ENCODE measurements at places on chromosomes 1 and 21.

DNA sequence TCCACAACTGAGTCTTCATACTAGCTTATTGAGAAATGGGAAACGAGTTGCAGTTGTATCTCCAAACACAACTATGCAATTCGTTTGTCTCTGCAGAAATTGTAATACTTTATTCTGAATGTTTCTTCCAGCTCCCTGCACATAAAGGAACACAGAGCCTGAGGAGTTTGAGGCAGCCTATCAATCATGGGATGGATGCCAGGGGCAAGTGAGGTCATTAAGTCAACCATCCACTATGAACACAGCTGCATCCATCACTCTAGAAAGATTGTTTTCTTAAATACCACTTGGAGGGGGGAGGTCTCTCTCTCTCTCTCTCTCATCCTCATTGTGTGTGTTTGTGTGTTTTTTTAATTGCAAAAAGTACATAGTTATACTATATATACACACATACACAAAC is 2.9 kb upstream of the PSMB2 start:
- peak; percentile 85 for DNase-seq

DNA sequence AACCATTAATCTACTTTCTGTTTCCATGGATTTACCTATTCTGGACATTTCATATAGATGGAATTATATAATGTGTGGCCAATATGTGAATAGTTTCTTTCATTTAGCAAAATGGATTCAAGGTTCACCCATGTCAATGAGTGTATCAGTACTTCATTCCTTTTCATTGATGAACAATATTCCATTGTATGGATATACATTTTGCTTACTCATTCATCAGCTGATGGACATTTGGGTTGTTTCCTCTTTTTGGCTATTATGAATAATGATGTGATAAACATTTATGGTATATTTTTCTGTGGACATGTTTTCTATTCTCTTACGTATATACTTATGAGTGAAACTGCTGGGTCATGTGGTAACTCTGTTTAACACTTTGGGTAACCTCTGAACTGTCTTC is 97.8 kb downstream of the SCMH1 start:
- no peak for DNase-seq

DNA sequence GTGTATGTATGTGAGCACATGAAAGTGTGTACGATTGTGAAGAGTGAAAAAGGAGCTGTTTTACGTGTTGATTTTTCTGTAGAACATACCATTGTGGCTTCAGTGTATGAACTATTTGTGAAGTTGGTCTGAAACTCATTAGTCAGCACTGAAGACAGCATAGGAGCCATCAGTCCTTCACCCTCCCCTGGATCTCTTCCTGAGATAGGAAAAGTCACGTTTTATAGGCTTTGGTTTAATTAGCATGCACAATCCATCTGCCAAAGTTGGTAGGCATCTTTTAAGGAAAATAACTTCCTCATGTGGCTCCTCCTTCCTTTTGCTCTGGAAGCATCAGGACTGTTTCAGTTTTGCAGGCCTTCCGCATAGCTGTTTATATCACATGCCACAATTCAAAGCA is 1.4 kb upstream of the RABIF start:
- DNase-seq = no peak

GRCh38 chr1:244302876-244303609 is 148.7 kb downstream of the ADSS2 start:
- peak; percentile 32 for DNase-seq

All from LHCN-M2 (cell line).